Right lung (tissue), 10 donors: ENCODE measurements at places on chromosomes 3 and 15. TPM values are rescaled to one million over a fixed set of nuclear protein-coding genes. Genes with fewer than 3 reads are reported as not detected.
A peak's percentile ranks its signal among the peaks of the same experiment; 100 is the strongest.

HTR3E gene
- not detected for polyA plus RNA-seq

RBP2 gene
- polyA plus RNA-seq, result 0.54 TPM

C3orf52 gene
- polyA plus RNA-seq, result 7.7 TPM

TMEM158 gene
- 2.6 TPM for polyA plus RNA-seq

CLRN1 gene
- not detected for polyA plus RNA-seq

ASB14 gene
- polyA plus RNA-seq, result 1.9 TPM

LRRN1 gene
- 23.4 TPM for polyA plus RNA-seq

CHL1 gene
- polyA plus RNA-seq, result 1.9 TPM

ARPP21 gene
- not detected for polyA plus RNA-seq

CCDC191 gene
- polyA plus RNA-seq, result 15.6 TPM

SKOR1 gene
- polyA plus RNA-seq, result 0.33 TPM

DNA sequence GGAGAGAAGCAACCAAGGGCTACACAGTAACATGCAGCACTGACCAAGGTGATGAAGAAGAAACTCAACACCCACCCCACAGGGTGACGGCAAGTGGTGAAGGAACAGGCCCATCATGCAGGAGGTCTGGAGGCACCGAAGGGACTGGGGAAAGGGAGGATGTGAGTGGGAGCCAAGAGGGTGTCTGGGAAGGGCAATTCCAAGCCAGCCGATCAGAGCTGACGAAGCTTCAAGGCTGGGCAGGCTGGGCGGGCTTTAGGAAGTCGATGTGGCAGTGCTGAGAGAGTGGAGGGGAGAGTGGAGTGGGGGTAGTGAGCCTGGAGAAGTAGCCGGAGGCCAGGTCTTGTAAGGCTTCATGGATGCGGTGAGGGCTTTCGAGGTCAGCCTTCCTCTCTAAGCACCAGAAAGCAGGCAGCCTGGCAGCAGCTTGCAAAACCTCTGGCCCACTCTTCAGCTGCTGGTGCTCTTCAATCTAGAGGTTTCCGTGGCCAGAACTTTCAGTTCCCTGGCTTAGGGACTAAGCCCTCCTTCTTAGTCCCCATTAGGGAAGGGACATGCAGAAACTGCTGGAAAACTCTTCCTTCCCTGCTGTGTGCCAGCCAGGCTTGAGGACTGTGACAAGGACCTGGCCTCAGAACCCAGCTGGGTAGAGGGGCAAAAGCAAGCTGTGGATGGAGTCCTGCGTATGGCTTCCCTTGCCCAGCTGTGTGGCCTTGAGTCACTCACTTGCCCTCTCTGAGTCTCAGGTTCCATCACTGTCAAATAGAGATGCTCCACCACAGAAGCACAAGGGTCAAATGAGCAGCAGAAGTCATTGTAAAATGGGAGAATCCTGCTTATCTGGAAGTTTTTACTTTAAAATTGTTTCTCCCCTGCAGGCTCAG is 72.1 kb downstream of the TLE3 start:
- DNase-seq, result no peak

DNA sequence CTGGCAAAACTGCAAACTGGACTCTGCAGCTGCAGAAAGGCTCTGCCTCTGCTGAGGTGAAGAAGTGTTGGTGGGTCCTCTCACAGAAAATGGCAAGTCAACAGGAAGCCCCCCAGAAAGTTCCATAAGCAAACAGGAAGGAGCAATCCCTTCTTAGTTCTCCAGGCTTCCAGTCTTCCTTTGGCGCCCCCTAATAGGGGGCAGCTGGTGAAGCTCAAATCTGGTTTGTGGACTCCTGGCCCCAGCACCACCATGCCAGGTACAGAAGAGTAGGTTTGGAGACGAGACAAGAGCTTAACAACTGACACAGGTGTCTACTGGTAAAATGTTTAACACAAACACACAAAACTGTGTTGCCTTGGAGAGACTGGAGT is 35.5 kb downstream of the LEO1 start:
- DNase-seq, result no peak

GRCh38 chr3:13022348-13023234 is 50.6 kb downstream of the IQSEC1 start:
- no peak for DNase-seq

GRCh38 chr15:58467121-58467721 is 35.4 kb downstream of the LIPC start:
- no peak for DNase-seq

GRCh38 chr15:70323111-70323851 is 225.6 kb upstream of the TLE3 start:
- peak; percentile 86 for DNase-seq

DNA sequence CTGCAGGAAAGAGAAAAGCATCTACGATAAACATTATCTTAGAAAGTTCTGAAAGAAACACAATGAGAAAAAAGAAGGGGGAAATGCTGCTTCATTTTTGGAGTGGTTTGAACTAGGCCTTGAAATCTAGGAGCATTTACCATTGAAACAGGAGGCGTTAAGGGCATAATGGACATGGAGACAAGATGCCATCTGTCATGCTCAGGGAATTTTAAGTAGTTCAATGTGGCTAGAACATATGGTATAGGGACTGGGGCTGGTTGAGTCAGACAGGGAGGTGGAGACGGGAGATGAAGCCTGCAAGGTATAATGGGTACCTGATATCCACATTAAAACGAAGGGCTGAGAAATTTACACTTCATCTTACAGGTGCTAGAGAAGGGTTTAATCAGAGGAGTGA is 10.4 kb upstream of the PLAAT1 start:
- DNase-seq, result no peak

DNA sequence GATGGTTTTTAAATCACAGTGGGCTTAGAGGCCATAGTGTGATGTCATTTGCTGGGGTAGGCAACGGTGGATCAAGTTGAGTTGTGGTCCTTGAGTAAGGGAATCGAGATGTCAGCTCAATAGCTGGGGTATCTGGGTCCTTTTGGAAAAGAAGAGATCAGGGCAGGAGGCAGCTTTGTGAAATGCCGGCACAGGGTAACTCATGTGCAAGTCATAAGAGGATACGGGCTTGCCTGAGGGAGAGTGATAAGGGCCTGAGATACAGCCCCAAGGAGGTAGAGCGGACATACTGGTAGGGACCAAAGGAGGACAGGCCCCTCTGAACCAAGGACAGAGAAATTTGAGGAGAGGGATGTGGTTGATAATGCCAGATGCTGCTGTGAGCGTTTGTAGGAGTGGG is 4.2 kb upstream of the FAM131A start:
- no peak for DNase-seq

GRCh38 chr15:70870051-70870450 is 16.1 kb upstream of the LARP6 start:
- DNase-seq, result no peak

DNA sequence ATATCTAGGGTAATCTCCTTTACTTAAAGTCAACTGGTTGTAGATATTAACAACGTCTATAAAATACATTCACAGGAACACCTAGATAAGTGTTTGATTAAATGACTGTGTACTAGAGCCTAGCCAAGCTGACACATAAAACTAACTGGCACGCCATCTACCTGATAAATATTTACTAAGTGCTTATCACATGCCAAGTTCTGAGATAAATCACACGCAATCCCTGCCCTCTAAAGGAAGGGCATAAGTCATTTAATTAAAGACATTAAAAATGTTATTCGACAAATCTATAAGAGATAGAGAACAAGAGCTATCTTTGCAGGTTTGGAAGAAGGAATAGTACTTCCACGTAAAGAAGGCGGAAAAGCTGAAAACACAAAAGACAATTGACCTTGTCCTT is 11.1 kb upstream of the MB21D2 start:
- DNase-seq, result no peak

- no peak for DNase-seq
These were observed 71.1 kb upstream of the CCNL1 start for GRCh38 chr3:157231071-157231470.

GRCh38 chr3:24100696-24101402 is 155.8 kb downstream of the NR1D2 start:
- peak; percentile 61 for DNase-seq

DNA sequence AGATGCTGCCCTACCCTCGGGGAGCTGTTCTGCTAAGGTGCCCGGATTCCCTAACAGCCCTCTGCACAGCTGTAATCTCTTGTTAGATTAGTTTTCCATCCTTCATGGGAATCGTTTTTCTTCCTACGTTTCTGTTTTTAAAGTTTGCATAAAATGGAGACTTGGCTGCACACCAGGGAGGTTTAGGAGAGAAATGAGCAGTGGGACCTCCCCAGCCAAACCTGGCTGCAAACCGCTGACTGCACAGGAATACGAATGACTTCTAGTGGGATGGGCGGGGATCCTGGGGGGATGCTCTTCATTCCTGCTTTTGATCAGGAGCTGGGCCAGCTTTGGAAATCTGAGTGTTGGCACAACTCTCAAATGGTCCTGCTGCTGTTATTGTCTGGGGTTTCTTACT is 77.5 kb downstream of the THSD4 start:
- DNase-seq, result no peak

- DNase-seq, result no peak
These were observed 14.4 kb upstream of the WNT7A start for GRCh38 chr3:13894096-13894806.

DNA sequence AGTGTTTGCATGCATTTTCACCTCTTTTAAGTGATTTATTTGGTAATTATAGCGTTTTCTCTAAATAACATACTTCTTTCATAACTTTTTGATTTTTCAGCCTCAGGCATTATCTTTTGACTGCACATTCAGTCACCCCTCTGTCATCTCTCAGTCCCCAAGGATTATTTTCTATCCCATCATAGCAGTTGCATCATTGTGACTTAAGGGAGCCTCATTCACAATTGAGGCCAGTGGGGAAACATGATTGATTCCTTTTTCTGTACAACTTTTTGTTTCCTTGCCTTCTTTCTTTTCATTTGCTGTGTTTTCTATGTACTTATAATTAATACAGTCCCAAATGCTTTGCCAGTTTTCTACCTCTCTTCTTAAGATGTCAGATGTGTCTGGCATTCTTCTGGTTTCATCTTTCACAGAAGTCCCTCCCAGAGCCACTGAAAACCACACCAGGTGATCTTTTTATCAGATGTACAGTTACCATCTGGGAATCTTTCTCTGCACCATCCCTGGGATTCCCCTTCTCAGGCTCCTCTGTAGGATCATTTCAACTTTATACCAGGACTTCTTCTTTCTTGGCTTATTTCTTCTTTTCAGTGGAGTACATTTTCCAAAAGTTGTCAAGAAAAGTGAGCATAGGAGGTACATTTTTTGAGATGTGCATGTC is 151.4 kb downstream of the RAP2B start:
- DNase-seq, result no peak

- peak; percentile 67 for DNase-seq
These were observed at the start of gene UBE2E1 for GRCh38 chr3:23805633-23806533. Gene UBE2E1, plus strand, starts transcription at chr3:23805955. Its CDS starts 1,315 bp downstream, at chr3:23807270.

- DNase-seq, result no peak
These were observed 18.5 kb downstream of the TTC23 start for GRCh38 chr15:99230867-99231266.

DNA sequence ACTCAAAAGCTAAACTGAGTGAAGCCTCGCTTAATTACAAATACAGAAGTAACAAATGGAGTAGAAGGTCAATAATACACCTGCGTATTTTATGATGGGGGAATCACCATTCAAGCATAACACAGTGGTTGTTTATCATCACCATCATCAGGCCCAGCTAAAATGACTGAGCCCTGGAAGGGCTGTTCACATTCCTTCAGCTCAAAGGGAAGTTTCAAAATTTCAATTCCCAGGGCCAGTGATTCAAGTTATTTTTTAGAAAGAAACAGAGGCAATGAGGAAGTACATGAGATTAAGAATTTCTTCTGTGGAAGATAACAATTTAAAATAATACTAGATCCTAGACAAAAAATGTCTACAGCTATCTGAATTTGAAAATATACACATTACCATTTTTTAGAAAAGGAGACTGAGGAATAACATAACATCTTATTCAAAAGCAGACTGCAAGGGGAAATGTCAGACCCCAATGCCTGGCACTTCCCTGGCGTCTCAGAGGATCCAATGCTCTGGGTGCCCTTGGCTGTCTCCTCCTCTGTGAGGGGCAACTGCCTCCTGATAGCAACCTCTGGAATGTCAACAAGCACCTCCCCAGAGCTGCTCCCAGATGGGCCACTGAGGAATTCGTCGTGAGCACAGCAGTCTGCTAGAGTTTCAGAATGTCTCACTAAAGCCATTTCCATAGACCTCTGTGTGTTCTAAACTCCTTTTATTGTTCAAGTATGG is 22.8 kb downstream of the EHD4 start:
- DNase-seq, result no peak

GRCh38 chr3:57331078-57331610 is 38.7 kb upstream of the ASB14 start:
- no peak for DNase-seq
